ENCODE measurements at places on chromosomes 13 and 19. TPM values are rescaled to one million over a fixed set of nuclear protein-coding genes. Genes with fewer than 3 reads are reported as not detected.

Gene STARD13
- total RNA-seq: 7.3 TPM

Gene GCDH
- total RNA-seq: 30.6 TPM

Gene MEIOSIN
- total RNA-seq: not detected

Gene SMAD9
- total RNA-seq: 0.39 TPM

Gene C5AR2
- not detected for total RNA-seq

Gene TNNI3
- total RNA-seq: 4.0 TPM

Gene ZNF492
- 1.8 TPM for total RNA-seq

Gene ZNF737
- 8.6 TPM for total RNA-seq

Gene CEACAM8
- not detected for total RNA-seq

Gene DPY19L3
- total RNA-seq: 10.1 TPM

Gene SBK2
- not detected for total RNA-seq

Gene PDE4C
- total RNA-seq: not detected

Gene ZNF628
- 8.6 TPM for total RNA-seq

Gene MUC16
- total RNA-seq: not detected
